ENCODE measurements at places on chromosomes 11 and 22.

DNA sequence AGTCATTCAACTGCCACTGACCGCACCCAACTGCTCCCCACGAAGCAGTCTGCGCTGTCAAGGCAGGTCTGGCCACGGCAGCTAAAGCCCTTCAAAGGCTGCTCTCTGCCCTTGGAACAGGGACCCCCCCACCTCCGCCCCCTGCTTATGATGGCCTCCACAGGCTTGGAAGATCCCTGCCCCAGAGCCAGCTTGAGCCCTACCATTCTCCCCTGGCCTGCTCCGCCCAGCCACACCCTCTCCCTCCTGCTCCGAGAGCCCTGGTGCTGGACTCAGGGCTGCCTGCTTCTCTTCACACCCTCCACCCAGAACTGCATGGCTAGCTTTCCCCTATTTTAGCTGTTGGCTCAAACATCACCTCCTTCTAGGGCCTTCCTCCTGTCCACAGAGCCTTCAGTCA, 19.0 kb downstream of the ZMAT5 start:
- DNase-seq: no peak

- no peak for DNase-seq
These were observed 20.8 kb downstream of the CSNK2A3 start for GRCh38 chr11:11332141-11332710.

GRCh38 chr22:42901790-42902508, 44.9 kb upstream of the ARFGAP3 start:
- DNase-seq: peak; percentile 59

DNA sequence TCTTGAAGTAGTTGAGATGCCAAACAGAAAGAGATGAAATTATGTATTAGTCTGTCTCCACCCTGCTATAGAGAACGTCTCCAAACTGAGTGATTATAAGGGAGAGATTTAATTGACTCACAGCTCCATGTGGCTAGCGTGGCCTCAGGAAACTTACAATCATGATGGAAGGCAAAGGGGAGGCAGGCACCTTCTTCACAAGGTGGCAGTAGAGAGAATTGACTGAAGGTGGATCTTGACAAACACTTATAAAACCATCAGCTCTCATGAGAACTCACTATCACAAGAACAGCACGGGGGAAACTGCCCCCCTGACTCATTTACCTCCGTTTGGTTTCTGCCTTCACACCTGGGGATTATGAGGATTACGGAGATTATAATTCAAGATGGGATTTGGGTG, 794.0 kb downstream of the CNTN5 start:
- no peak for DNase-seq

DNA sequence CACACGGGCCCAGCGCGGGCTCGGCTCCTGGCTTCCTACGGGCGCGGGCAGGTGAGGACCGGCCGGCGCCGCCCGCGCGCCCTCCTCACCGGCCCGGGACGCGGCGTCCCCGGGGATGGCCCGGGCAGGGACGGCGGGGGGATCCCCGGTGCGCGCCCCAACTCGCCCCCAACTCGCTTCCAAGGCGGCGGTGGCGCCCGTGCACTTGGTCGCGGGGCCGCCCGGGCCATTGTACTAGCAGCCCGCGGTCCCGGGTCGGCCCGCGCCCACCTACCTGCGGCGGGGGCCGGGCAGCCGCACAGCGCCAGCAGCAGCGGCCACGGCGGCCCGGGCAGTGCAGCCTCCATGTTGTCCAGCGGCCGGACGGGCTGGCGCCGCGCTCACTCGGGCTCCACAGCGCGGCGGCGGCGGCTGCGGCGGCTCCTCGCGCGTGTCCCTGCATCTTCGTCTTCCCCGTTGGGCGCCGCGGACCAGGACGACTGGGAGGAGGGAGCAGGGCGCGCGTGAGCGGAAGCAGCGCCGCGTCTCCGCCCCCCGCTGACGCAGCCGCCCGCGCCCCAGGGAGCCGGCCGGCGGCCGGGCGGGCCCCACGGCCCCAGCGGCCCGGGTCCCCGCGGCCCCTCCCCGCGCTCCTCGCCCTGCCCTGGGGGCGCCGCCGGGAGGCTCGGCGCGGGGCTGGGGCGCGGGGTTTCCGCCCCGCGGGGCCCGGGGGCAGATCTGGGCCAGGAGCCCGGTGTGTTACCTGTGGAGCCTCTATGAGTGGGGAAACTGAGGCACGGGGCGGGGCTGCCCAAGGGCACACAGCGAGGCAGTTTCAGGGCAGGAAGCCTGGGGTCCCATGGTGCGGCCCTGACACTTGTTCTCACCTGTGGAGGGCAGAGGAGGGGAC, 159.3 kb upstream of the GRK3 start:
- DNase-seq: peak; percentile 76

DNA sequence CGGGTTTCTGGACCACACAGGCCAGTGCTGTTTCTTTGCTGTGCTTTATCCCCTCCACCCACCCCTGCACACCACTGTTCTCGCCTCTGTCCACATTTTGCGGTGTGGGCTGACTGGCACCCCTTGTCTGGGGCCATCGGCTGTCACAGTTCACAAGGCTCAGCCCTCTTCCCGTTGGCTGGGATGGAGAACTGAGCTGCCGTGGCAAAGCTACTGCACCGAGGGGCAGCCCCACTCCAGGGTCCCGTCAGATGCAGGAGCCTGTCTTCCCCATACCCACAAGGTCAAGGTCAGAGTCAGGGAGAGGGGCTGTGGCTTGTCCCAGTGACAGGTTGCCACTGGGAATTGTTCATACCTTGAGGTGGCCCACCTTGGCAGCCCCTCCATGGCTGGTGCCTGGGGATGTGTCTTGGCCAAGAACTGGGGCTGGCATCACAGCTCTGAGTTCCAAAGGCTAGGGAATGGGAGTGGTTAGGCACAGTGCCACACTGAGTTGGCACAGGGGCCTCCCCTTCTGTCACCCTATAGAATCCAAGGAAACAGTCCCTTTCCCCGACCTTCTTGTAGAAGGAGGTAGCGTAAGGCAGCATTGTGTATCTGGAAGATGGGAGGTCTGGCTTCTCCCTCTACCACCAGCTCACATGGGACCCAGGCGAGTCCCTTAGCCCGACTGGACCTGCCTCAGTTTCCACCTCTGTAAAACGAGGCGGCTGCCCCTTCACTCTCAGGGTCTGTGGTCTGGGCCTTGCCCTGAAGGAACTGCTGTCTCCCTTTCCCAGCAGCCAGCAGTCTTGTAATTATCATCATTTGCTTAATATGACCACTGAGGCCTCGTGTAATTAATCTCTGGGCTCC, 3.4 kb downstream of the GRK2 start:
- DNase-seq: no peak

DNA sequence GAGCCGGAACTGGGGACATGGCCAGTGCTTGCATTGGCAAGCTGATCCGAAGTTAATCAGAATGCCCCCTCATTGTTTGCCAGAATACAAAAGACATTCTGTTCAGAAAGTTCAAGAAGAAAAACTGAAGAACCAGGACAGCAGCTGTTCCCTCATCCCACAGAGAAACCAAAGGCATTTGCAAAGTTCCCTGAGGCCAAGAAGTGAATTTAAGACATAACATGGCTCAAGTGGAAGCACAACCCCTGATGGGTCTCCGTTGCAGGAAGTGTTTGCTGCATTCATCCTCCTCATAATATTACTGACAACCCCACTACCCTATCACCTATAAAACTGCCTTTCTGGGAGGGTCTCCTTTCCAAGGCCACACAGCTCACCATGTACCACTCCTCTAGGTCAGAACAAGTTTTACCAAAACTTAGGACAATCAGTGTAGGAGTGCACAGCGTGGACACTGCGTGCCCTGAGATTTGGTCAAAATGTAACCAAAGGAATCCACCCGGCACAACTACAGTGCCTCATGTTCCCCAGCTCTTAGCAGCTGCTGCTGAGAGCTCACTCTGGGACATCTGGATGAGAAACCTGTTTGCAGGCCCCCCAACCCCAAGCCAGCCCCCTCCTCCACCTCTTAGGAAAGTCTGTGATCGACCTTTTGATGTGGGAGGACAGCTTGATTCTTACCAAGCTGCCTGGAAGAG, 101.6 kb upstream of the AKIP1 start:
- DNase-seq: no peak

DNA sequence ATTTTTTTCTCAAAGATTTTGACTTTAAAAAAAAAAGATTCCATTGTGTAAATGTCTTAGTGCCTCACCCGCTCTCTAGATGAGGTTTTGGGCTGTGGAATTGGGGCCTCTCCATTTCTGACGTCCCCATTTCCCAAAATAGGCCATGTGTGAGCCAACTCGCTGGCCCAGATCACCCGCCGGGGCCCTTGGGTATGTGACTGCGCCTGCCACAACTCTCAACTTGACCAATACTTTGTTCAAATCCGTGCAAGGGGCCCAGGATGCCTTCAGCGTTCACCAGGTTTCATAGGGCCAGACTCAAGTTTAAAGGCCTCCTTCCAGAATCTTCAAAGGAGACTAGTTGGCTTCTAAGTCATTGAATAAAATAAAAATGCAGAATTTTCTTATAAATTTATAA, 96.0 kb downstream of the DHCR7 start:
- no peak for DNase-seq

DNA sequence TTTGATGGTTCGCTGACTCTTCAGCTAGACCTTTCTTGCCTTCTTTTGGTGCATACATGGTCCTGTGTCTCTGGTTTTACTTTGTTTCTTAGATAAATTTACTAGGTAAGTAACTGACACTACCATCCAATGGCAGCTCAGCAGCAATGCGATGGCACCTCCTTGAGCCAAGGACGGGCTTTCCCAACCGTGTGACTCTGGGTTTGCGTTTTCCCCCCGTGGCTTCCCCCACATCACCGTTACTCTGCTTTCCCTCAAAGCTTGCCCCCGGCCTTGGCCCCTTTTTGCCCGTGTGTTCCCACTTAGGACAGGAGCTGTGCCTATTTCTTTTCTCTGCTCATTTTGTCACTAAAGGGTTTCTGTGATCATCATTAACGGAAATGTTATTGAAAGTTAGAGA, 41.5 kb downstream of the TBC1D22A start:
- DNase-seq: no peak

DNA sequence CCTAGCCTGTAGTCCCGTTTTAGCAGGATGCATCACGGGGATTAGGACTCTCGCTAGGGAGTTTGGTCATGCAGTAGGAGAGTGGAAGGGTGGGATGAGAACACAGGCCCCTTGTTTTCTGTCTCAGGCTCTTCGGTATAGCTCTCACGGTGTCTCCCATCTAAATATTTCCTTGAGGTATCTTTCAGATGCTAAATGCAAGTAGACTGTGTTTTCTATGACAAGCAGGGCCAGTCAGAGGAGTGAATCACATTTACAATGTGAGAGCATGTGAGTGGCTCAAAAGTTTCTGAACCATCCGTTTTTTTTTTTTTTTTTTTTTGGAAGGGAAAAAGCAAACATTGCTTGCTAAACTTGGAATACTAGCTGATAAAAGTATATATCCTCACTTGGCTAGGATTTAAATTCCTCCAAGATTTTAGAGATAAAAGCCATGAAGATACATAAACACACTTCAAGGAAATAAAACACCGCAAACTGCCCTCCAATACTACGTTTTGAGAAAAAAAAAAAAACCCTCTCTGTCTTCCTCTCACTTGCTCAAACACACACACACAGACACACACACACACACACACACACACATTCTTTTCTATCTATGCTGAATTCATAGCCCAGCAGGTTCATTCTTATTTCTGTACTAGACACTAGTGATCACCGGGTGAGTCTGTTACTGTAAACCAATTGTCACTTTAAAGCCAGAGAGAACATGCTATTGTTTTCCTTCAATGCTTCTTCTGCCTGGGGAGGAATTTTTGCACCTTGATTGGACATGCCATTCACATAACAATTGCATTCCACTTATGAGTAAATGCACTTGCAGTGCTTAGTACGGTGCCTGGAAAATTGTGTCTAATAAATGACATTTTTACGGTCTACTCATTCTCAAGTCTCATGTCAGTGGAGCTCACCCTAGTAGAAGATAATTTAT, 224.6 kb upstream of the CCDC90B start:
- DNase-seq: no peak

DNA sequence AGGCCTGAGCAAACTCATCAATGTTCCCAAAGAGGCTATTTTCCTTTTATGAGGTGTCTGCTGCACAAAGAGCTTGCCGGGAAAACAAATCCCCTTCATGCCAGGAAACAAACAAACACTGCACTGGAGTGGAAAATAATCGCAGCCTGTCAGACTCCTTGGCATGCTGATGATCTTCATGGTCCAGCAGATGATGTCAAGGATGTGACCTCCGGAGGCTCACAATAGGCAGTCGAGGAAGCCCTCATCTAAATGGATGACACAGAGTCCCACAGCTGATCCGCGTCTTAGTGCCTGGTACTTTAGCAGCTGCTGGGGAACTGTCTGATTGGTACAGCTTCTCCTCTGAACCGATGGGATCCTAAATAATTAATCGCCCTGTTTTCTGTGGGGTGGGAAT, 187.6 kb downstream of the TENM4 start:
- no peak for DNase-seq

GRCh38 chr11:48025293-48025983, 45.1 kb downstream of the PTPRJ start:
- DNase-seq: no peak

DNA sequence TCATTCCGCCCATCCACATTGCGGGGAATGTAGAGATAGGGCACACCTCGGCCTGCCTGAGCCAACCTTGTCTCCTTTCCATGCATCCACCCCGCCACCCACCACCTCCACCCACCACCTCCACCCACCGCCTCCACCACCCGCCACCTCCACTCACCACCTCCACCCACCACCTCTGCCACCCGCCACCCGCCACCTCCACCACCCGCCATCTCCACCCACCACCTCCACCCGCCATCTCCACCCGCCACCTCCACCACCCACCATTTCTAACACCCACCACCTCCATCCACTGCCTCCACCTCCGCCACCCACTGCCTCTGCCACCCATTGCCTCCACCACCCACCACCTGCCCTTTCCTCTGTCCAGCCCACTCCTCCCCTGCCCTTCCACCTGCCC, 78.4 kb downstream of the IGLL1 start:
- DNase-seq: no peak

DNA sequence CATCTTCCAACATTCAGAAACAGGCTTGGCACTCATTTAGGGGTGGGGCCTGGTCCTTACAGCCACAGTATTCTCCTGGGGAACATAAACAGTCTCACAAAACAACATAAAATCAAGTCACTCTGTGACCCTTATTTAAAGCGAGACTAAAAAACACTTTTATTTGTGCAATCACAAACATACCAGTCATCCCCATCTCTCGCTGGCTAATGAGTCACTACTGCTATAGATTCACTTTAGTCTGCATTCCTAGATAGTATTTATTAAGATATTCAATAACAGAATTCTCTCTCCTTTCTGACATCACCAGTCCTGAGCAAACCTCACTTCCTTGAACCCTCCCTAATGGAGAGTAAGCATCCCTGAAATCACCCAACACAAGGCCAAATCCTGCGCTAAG, 68.0 kb downstream of the ZBTB44 start:
- DNase-seq: no peak

- no peak for DNase-seq
These were observed 77.3 kb upstream of the PHF21A start for GRCh38 chr11:46198245-46199240.

GRCh38 chr11:77106321-77106720, 3.7 kb downstream of the OMP start:
- peak; percentile 50 for DNase-seq

Measured in Karpas-422 (cell line).